Activated naive CD4-positive, alpha-beta T cell (primary cell): ENCODE measurements at places on chromosomes 5 and 9.

DNA sequence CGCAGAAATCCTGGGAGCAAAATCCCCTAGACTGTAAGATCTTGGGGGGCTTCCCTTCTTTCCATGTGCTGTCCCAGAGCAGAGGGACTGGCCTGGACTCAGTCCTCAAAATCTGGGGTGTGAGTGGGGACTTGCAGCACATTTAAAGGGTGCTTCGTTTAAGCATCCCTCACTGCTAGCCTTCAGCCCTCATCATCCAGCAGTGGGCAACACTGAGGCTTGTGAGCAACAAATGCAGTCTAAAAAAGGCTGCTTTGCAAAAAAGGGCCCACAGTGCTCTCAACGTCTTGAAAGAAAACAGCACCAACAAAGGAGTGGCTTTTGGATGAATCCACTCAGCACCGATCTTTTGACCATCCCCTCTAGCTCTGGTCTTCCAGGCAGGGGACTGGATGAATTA lies 128.3 kb upstream of the TBC1D2 start:
- no peak for DNase-seq

GRCh38 chr5:155836089-155836803 lies 490.7 kb upstream of the SGCD start:
- no peak for DNase-seq

- DNase-seq = no peak
Measured at GRCh38 chr5:108720391-108720790, 27.3 kb upstream of the FER start.

DNA sequence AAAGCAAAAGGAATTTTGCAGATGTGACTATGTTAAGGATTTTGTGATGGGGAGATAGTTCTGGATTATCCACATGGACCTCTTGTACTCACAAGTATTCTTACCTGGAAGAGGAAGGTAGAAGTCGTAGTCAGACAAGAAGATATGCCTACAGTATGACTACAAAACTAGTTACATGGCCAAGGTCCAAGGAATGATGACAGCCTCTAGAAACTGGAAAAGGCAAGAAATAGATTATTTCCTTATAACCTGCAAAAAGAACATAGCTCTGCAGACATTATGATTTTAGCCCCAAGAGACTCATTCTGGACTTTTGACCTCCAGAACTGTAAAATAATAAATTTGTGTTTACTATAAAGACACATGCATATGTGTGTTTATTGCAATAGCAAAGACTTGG lies 226.9 kb downstream of the FER start:
- no peak for DNase-seq

DNA sequence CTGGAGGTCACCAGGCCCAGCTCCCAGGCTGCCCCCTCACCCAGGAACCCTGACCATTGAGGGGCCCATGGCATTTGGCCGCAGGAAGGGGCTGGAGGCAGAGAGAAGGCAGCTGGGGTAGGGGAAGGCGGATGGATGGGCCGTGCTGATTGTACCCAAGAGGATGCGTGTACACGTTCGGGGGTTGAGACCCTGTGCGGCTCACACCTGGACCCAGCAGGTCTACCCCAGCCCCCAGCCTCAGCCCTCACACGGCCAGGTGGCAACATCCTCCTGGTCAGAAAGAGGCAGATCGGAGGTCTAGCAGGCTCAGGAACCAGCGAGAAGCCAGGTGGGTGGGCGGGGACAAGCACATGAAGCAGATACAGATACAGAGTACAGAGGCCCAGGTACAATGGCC lies 33.7 kb downstream of the NACC2 start:
- DNase-seq = no peak

- DNase-seq = no peak
Measured at GRCh38 chr9:79193001-79193400, 378.8 kb upstream of the TLE4 start.

DNA sequence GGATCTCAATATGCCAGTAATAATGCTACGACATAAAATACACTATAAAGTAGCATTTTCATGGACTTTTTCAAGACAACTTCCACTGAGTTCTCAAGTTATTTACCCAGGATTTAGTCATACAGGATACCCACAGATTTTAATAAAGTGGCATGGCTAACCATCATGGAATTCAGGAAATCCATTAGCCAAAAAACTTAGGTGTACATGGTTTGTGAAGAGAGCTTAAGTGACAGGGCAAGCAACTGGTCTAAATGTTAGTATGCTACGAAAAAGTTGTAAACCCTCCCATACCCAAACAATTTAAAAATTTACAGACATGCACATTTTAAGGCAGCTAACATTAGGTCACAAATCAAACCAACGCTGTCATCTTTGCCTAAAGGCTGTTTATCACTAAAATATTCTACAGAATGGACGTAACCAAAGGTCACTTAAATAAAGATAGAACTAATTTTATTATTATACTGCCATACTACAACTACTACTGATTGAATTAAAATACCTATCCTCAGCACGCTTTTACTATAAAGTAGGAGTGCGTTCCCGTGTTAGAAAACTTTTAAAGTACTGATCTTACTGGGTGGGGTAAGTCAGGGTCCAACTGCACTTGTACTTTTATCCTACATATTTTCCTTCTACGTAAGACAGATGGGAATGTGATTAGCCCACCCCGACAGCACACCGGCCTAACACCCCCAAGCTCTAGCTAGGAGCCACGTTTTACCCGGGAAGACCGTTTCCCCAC lies 1.1 kb downstream of the UBTD2 start:
- DNase-seq = no peak

DNA sequence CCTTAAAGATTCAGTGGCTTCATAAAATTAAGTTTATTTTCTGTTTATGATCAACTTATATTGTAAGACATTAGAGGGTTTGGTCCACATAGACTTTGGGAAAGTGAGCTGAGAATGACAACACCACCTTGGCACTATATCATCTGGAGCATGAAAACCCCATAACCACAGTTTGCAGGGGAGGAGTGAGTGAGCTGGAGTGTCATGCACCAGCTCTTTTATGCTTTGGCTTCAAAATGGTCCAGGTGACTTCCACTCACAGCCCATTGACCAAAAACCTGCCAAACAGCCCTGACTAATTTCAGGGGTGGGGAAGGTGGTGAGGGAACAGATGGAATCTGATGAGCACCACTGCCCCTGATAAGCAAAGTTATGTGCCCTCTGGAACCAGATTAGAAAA lies 295.8 kb downstream of the DMRTA1 start:
- no peak for DNase-seq

DNA sequence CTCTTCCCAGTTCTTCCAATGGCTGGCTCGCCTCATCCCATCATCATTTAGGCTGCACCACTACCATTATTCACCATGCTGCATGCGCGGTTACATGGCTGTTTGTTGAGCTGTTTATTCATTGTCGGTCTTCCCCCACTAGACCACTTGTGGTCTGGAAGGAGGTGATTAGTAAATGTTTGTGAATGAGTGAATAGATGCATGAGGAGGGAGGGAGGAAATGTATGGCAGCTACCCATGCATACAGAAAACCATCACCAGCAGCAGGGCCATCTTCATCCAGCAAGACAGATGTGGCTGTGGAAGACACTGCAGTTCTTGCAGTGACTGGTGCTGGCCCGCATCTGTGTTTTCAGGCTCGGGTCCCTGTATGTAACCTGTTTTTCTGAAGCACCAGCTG lies 113.3 kb upstream of the SAP30L start:
- no peak for DNase-seq

GRCh38 chr9:107982001-107982400 lies 492.4 kb upstream of the KLF4 start:
- no peak for DNase-seq

DNA sequence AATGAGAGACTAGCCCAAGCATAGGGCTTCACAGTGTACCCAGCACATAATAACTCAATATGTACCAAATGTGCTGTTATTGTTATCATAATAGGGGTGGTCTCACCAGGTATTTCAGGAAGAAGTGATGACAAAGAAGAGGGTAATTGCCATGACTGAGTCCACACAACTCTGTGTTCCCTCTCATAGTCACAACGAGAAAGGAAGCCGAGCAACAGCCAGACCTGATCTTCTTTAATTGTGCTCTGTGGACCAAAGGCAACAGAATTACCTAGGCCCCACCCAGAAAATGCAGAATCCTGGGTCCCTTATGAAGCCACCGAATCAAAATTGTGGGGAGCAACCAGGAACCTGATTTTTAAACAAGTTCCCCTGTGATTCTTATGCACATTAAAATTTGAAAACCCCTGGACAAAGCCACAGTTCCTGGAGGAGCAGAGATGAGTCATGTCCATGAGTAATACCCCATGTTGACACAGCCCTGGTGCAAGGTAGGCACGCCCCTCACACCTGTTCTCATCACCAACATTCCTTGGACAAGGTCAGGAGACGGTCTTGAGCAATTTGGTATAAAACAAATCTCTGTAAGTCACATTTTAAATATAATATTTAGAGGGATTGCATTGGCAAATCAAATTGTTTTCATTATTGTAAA lies 5.2 kb downstream of the FGF1 start:
- no peak for DNase-seq

DNA sequence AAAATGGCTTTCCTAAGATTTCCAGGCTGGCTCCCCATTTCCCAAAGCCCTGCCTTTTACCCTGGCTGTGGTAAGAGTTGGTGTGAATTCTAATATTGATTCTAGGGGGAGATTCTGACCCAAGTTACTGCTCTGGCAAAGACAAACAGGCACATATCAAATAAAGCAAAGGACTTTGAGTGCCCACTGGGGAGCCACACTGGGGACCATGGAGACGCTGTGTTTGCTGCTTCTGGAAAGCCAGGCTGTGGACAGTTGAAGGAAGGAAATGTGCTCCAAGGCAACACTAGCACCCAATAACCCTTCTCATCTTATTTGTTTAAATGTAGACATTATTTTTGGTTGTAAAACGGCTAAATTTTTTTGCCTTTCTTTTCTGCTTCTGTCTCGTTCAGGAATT lies 78.7 kb downstream of the SNCAIP start:
- no peak for DNase-seq

DNA sequence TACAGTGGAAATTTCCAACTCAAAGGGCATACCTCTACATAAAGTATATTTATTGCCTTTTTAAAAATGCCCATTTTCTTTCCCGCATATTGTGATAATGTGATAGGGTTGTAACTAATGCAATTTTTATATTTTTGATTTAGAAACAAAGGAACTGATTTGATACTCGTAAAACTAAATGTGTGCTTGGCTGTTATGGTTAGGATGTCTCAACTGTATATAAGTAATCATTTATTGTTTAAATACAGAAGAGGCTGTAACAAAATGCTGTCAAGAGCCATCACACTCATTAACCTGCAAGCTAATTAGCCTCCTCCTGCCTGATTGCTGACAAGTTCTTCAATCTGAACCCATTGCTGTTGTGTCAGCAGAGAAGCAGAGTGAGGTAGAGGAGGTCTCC lies 149.2 kb downstream of the PBX3 start:
- no peak for DNase-seq
